ENCODE measurements at places on chromosomes 6 and 20.
A peak's percentile ranks its signal among the peaks of the same experiment; 100 is the strongest.

GRCh38 chr6:90406142-90406794, 109.6 kb upstream of the BACH2 start:
- DNase-seq: no peak

- DNase-seq: peak; percentile 1
Measured at GRCh38 chr20:41664584-41664983, 46.4 kb upstream of the CHD6 start.

DNA sequence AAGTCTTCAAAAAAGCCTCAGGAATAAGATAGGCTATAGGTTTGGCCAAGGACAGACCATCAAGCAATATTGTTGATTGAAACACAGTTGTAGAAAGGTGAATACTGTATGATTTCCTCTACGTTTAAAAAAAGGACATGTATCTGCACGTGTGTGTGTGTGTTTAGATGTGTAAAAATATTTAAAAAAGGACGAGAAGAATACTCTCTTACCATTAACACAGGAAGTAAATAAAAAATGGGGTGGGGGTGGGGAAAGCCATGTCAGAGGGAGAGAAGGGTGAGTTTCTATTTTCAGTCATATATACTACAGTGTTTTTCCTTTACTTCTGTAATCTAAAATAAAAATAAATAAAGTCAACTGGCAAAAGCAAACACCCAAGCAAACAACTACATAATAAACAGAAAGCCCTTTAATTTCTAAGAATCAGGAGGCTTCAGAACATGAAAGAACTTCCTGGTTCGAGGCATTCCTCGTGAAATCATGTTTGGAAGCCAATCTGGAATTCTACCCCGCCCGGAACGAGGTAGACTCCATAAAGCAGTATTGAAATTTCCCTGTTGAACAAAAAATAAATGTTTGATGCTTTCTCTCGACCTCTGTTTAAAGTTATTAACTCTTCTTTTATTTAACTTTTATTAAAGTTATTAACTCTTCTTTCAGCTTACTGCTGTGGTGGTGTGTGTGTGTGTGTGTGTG, 158.1 kb upstream of the ZNF217 start:
- DNase-seq: no peak

DNA sequence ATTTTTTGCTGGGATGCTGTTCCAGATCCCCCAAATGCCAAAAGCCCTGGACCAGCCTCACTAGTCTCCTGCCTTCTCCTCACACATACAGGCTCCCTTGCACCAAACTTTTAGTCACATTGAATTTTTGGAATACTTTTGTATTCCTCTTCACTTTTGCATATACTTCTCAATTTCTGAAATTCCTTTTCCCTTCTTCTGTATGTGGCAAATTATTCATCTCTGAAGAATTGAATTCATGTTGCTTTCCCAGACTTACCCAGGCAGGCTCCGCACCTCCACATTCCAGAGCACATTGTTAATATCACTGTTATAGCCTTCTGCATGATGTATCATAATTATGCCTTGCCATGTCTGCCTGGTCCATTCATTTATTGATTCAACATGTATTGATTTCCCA, 255.3 kb upstream of the POU3F2 start:
- DNase-seq: no peak

DNA sequence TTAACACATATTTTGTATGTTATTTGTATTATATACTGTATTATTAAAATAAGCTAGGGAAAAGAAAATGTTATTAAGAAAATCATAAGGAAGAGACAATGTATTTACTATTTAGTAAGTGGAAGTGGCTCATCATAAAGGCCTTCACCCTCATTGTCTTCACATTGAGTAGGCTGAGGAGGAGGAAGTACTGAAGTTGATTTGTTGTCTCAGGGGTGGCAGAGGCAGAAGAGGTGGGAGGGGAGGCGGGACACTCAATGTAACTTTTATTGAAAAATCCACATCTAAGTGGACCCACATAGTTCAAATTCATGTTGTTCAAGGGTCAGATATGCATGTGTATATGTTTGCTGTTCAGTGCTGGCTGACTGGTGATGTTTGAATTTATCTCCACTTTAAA, 210.2 kb upstream of the CITED2 start:
- no peak for DNase-seq

DNA sequence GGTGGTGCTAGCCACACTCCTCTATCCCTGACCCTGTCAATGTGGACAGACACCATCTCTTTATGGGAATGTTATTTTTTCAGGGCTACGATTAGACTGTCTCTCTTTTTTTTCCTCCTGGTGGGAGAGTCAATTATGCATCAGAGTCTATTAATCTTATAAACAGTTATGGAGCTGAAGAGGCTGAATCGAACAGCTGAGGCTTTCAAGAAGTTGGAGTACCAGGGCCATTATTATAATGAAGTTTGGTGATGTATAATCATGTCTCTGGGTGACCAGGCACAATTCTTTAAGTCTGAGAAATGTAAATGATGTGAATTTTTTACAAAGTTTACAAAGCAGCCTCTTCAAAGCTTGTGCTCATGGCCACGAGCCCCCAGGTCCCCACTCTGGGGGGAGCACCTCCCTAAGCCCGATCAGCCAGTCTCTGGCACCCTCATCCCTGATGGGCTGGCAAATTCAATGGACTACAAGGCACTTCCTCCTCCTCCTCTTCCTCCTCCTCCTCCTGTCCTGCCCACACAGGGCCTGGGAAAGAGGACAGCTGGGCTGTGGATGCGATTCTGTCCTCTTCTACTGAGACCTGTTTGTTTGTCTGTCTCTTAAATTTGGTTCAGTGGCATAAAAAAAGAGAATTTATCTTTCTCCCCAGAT, 43.9 kb upstream of the QKI start:
- no peak for DNase-seq

DNA sequence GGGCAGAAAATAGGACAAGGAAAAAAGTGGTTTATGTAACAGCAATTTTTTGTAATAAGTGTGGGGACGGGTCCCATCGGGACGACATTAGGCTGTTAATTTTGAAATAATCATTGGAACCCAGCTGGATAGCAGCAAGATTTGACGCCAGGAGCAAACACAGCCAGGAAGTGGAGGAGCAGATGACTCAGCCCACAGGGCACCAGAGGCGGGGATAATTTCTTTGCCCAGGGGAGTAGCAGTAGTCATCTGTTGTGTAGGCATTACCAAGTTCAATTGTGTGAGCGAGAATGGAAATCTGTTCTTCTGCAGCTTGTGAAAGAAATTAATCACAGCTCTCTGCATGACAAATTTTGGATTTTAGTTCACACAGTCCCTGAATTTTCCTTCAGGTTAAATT, 22.6 kb upstream of the RIN2 start:
- peak; percentile 60 for DNase-seq

DNA sequence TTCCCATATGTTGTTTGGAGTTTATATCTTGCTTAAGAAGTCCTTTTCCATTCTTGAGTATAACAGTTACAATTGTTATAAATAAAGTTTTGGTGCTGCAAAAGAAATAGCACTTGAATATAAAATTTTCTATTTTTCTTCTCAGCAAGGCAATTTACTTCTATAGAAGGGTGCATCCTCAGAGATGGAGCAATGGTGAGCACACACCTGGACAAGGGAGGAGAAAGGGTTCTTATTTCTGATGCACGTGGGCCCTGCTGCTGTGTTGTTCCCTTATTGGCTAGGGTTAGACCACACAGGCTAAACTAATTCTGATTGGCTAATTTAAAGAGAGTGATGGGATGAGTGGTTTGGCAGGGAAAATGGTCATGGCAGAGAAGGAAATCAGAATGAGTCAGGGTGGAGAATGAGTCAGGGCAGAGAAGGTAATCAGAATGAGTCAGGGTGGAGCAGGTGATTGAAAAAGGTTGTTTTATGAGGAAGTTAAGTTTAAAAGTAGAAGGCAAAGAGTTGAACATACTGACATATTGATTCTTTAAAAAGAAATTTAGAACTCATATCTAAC, 38.0 kb downstream of the CST8 start:
- no peak for DNase-seq

DNA sequence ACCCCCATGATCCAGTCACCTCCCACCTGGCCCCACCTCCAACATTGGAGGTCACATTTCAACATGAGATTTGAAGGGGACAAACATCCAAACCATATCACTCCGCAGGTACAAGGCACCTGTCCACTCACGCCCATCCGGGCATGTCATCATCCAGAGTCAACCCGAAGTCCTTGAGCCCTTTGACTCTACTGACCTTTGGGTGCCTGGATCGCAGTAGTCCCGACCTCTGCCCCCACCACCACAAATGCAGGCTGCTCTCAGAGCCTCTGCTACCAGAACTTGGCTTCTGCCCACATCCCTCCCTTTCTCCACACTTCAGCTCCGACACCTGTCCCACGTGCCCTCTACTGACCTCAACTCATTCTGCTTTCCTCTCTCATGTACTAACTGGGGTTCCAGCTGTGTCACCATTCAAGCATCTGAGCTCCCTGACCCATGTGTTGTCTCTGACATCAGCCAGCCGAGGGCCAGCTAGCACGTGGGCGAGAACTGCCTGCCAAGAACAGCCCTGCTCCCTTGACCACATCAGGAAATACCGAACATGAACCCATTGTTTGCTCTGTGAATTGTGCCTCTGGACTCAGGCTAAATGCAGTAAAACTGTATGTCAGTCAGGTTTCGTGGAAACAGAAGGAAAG, 498.3 kb upstream of the SULF2 start:
- peak; percentile 49 for DNase-seq

- no peak for DNase-seq
Measured at GRCh38 chr6:106187424-106187982, 101.4 kb downstream of the PRDM1 start.

- DNase-seq: peak; percentile 17
Measured at GRCh38 chr6:127302728-127303660, 36.3 kb downstream of the RNF146 start.

GRCh38 chr6:12291839-12292604, 1.9 kb downstream of the EDN1 start:
- no peak for DNase-seq

DNA sequence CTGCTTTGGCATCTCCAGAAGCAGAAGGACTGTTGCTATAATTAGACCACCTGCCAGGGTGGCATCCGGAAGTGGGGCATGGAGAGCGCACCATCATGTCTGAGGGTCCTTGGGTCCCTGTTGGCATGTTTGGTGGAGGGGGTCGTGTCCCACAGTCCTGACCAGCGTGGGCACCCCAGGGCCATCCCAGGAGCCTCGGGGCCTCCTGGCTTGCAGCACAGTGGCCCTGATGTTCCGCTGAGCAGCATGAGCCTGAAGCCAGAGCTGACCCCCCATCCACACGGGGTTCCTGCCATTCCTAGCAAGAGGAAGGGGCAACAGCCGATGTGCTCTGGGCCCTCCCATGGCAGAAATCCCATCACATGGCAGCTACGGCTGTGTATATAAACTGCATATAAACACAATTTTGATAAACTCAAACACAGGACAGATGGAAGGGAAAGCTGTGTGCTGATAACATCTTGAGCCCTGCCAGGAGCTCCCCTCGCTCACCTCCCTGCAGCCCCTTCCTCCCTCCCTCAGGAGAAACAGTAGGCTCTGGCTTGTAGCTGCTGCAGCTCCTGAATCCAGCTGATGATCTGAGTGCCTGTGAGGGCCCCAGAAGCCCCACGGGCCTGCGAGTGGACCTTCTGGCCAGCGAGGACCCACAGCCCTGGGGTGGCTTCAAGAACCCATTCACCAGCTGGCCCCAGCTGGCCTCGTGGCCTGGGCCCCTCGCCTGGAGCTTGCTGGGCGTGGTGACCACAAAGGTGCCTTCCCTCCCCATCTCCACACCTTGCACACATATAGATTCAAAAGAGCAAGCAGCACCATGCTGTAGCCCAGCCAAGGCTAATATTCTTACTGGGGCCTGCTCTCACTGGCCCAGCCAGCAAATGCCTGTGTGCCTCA, 321.6 kb downstream of the CDH4 start:
- DNase-seq: no peak

- peak; percentile 20 for DNase-seq
Measured at GRCh38 chr6:14883921-14884320, 361.9 kb upstream of the JARID2 start.

GRCh38 chr6:17476511-17476910, 83.1 kb downstream of the CAP2 start:
- no peak for DNase-seq

DNA sequence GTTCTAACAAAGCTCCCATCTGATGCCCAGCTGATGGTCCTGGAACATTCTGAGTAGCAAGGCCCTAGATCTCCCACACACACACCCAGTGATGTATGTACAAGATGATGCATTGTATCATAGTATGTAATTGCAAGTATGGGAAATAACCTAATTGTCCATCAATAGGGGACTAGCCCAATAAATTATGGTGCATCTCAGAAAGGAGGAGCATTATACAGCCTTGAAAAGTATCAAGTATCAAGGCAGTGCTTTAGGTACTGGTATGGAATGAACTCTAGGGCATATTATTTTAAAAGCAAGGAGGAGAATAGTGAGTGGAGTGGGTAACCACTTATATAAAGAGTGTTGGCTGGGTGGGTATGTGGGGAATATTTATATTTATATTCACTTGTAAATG, 24.8 kb upstream of the PREX1 start:
- no peak for DNase-seq

GRCh38 chr20:44054118-44054517, 132.9 kb downstream of the JPH2 start:
- DNase-seq: no peak

DNA sequence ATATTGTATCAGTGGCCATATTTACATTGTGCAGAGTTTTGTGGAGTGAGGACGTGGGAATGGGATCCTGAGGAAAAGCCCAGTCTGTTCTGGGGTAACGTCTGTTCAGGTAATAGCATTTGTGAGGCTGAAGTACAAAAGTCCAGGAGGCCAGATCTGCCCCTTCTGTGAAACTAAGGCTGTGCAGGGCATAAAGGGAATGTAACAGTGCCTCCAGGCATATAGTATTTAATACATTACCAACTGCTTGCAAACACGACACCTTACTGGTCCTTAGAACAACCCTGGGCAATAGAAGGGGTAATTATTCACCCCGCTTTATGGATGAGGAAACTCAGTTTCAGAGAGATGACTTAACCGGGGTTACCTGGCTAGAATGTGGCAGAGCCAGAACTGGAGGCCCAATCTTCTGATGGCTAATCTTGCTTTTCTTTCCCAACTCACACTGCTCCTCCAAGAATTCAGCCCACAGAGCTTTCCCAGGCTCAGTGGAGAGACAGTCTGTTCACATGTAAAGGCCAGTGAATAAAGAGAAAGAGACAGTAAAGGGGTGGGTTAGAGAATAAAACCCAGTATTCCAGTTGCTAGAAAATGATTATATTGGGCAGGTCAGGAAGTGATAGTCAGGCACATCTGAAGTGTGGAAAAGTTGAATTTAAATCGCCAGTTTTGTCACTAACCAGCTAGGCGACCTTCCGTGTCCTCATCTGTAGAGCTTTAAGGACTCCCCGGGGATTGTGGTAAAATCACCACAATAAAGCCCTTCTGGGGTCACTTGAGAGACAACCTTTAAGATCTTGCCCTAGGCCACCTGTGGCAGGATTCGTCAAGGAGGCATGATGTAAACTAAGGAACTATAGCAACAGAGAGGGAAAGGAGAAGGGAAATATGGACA, 280.7 kb upstream of the CITED2 start:
- DNase-seq: no peak

All from fibroblast of the conjunctiva (primary cell).